Fibroblast of lung (primary cell): ENCODE measurements at places on chromosomes 3 and 15. TPM values are rescaled to one million over a fixed set of nuclear protein-coding genes. Genes with fewer than 3 reads are reported as not detected.
A peak's percentile ranks its signal among the peaks of the same experiment; 100 is the strongest.

The RNU6-1 gene
- not detected in 2 replicates for total RNA-seq

DNA sequence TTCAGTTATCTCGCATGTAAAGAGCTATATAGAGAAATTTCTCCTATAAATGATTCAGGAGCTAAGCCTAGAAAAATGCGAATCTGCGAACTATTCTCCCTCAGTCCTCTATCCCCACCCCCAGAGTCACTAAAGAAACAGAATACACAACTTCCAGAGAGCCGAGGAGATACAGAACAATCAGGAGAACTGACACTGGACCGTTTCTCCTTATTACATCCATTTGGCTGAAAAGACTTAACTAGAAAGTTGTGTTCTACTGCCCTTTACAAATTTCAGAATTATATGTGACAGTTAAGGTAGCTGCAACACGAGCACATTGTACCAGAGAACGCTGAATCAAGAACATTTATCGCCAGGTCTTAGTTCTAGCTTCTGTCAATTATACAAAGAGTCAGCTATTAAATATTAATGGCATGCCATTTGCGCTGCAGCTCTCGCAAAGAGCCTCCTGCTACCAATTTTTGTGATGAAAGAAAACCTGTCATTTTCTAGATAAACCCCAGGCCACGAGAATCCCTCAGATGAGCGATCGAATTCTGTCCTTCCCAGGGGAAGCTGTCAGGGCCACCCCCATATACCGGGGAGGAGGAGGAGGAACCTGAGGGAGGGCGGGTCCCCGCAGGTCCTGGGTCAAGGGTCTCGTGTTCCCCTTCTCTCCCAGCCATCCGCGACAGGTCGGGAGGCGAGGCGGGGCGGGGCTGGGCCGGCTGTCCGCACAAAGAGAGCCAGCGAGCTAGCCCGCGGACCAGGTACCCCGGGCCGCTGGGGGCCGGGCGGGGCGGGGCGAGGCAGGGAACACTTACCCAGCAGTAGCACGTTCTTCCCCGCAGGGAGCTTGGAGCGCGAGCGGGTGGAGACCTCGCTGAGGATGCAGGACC, 878 bp downstream of the DYNC1LI1 start:
- peaks cover 4% of the 10 kb centered on the region for H3K36me3 ChIP-seq
- peak overlapping the region; percentile 95 for H3K27ac ChIP-seq
- H3K4me3 ChIP-seq: peak overlapping the region; percentile 88
- DNase-seq: peak; percentile 32
- H3K27me3 ChIP-seq: no peaks in the 10 kb centered on the region

GRCh38 chr3:137035631-137036030, 77.8 kb downstream of the IL20RB start:
- H3K27ac ChIP-seq: no peak overlapping the region
- H3K4me1 ChIP-seq: peaks cover 2% of the 10 kb centered on the region
- no peak for DNase-seq

The NMNAT3 gene
- 2.5 and 2.8 TPM in 2 replicates for total RNA-seq

GRCh38 chr15:85886309-85886811, 91.6 kb upstream of the KLHL25 start:
- H3K36me3 ChIP-seq: no peaks in the 10 kb centered on the region
- no peaks in the 10 kb centered on the region for H3K4me1 ChIP-seq
- no peak overlapping the region for H3K4me3 ChIP-seq
- no peaks in the 10 kb centered on the region for H3K27me3 ChIP-seq
- no peak for DNase-seq

DNA sequence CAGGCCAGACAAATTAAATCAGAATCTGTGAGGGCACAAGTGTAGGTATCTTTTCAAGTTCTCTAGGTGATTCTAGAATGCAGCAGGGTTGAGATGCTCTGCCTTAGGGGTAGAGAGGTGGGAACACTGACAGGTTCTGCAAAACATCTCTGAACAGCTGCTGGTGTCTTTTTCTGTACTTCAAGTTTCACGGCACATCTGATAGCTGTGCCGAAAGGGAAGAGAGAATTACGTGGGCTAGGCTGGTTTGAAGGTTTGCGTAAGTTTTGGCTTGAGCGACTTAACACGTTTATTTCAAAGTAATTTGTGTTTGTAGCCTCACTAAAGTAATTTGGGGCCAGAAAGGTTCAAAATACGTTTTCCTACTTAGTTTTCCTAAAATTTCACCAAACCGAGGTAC, 22.5 kb downstream of the PXK start:
- no peak overlapping the region for H3K4me3 ChIP-seq
- no peaks in the 10 kb centered on the region for H3K27me3 ChIP-seq
- DNase-seq: no peak
- H3K36me3 ChIP-seq: no peaks in the 10 kb centered on the region
- H3K27ac ChIP-seq: no peak overlapping the region

DNA sequence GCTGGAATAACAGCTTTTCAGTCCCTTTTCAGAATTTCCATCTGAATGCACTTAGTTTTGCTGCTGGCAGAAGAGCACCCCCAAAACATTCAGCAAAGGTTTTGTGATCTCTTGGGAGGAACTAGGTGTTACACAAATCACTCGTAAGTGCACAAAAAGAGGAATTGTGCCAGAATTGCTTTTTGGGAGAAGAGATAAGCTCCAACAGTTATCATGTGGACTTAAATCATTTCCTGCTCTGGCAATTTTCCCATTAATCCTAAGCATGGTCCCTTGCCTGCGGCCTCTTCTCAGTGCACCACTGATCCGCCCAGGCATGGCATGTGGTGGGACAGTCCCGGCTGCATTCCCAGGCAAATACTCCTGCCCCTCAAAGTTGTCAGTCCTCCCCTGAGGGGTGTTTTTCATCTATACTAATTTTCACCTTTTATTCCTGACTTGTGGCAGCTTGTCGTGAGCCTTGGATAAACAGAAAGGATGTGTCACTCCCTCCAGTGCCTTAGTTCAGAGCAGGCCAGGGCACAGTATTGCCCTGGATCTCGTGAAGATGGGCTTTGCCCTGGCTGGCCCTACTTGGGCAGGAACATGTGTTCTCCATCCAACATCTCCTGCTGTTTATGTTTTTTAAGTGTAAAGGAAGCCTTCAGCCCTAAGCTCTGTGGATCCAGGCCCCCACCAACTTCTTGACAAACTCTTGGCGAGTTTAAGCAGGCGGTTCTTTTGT, 44.6 kb upstream of the VILL start:
- H3K4me3 ChIP-seq: no peak overlapping the region
- H3K36me3 ChIP-seq: no peaks in the 10 kb centered on the region
- peak overlapping the region; percentile 58 for H3K27ac ChIP-seq

DNA sequence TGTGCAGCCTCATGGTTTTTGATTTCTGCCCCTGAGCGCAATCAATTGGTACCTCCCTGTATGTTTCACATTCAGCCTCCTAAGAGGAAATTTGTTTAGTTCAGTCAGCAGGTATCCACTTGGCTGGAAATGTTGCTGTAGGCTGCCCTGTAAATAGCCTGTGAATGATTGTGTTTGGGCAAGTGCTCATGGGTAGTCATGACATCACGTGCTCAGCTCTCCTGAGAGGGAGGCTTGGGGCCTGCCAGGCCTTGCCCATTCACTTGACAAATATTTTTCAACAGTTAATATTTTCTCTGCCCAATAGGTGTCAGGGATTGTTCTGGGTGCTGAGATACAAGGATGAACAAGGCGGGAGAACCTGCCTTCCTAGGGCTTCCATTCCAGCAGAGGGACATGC, 13.3 kb downstream of the HRH1 start:
- no peaks in the 10 kb centered on the region for H3K36me3 ChIP-seq
- no peak overlapping the region for H3K4me3 ChIP-seq
- no peak for DNase-seq
- H3K27ac ChIP-seq: no peak overlapping the region

The AMIGO3 gene
- total RNA-seq: under 0.01 and 0.33 TPM in 2 replicates

The OR5K2 gene
- not detected in 2 replicates for total RNA-seq

DNA sequence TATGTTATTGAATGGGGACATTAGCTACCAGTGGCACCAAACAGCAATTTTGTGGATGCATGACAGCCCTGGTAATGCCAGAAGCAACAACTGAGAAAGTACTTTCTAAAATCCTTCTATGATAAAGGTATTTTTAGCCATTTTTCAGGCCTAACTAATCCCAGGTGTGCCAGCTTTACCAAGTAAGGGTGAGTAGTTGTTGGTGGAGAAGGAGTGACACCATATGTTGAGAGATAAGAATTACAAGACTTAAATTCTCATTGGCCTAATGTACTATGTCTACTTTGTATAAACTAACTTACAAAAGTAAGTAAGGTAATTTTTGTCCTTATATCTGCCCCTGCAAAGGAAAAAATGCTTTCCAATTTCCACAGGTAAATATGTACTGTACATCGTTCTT, 4.1 kb upstream of the COX17 start:
- no peaks in the 10 kb centered on the region for H3K4me1 ChIP-seq
- no peaks in the 10 kb centered on the region for H3K27me3 ChIP-seq
- DNase-seq: peak; percentile 60
- H3K4me3 ChIP-seq: no peak overlapping the region
- H3K36me3 ChIP-seq: no peaks in the 10 kb centered on the region
- no peak overlapping the region for H3K27ac ChIP-seq

- no peaks in the 10 kb centered on the region for H3K36me3 ChIP-seq
- no peaks in the 10 kb centered on the region for H3K4me1 ChIP-seq
- no peaks in the 10 kb centered on the region for H3K27me3 ChIP-seq
- DNase-seq: no peak
Measured at GRCh38 chr3:52982839-52983238, 63.0 kb downstream of the SFMBT1 start.

DNA sequence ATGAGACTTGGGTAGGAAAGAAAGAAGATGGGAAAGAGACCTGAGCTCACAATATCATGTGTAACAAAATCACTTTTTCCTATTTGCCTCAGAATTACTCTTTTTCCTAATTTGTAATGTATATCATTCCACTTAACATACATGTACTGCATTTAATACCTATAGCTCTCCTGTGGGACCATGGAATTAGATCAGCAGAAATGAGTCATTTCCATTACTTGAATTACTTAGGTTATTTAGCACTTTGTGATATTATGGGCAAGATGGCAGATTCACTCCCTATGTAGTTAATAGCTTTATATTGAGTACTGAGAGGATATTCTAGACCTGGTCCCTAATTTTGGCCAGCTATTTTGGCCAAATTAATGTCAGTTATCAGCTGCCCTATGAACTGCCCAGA, 70.5 kb downstream of the ZNF609 start:
- H3K27me3 ChIP-seq: no peaks in the 10 kb centered on the region
- H3K4me1 ChIP-seq: peaks cover 6% of the 10 kb centered on the region
- H3K4me3 ChIP-seq: no peak overlapping the region
- no peaks in the 10 kb centered on the region for H3K36me3 ChIP-seq

DNA sequence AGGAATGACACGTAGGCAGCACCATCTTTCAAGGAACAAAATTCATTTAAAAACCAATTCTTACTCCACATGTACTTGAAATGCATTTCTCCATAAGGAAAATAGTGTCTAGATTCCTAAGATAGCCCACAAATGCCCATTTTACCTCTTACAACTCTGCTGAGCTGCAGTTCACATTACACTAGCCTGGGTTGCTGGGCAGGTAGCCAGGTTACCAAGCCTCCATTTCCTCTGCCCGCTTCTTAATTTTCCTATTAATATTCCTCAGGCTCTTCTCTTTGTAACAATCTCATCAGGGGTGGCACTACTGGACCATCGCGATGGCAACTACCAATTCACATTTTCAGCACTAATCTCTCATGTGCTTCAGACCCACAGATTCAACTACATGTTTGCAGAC, 10.8 kb downstream of the ATP13A3 start:
- H3K36me3 ChIP-seq: peaks cover 2% of the 10 kb centered on the region
- DNase-seq: no peak
- H3K4me3 ChIP-seq: no peak overlapping the region
- peaks cover 16% of the 10 kb centered on the region for H3K4me1 ChIP-seq
- H3K27ac ChIP-seq: no peak overlapping the region

DNA sequence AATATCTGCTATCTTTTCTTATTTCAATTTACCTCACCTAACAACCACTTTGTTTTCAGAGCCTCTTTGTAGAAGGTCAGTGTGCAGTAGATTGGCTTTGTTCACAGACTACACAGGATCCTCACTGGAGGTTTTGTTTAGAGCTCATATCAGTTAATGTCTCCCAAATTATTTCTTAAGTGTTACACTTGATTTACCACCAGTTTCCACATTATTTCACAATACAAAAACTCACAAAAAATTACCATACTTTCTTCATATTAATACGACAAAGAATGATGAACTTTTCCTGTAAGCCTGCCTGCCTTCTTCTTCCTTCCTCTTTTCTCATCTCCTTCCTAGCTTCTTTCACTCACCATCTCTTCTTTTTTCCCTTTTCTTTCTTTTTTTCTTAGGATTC, 133.3 kb downstream of the ALCAM start:
- no peaks in the 10 kb centered on the region for H3K27me3 ChIP-seq
- DNase-seq: no peak
- H3K27ac ChIP-seq: no peak overlapping the region
- H3K4me3 ChIP-seq: no peak overlapping the region
- H3K4me1 ChIP-seq: peaks cover 3% of the 10 kb centered on the region

GRCh38 chr15:89149501-89150101, 61.3 kb downstream of the ABHD2 start:
- no peaks in the 10 kb centered on the region for H3K4me1 ChIP-seq
- no peaks in the 10 kb centered on the region for H3K27me3 ChIP-seq
- no peaks in the 10 kb centered on the region for H3K36me3 ChIP-seq
- H3K27ac ChIP-seq: no peak overlapping the region
- no peak overlapping the region for H3K4me3 ChIP-seq

DNA sequence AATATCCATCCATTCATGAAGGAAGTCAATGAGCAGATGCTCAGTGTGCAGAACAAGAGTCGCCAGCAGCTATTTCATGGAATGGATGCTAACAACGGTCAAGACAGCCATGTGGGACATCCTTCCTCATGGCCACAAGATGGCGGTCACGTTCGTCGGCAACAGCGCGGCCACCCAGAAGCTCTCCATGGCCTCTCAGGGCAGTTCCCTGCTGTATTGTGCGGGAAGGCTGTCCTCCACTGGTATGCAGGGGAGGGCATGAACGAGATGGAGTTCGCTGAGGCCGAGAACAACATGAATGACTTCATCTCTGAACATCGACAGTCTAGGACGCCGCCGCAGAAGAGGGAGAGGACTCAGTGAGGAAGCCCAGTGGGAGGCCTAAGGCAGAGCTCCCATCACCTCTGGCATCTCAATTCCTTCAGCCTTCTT, 208.3 kb downstream of the TJP1 start:
- no peaks in the 10 kb centered on the region for H3K4me1 ChIP-seq
- H3K36me3 ChIP-seq: no peaks in the 10 kb centered on the region
- no peak overlapping the region for H3K27ac ChIP-seq
- no peak for DNase-seq
- no peak overlapping the region for H3K4me3 ChIP-seq

The GOLGA8J gene
- total RNA-seq: under 0.01 TPM in 1 of 2 replicates, not detected in the other

The LRRC58 gene
- total RNA-seq: 19.8 and 21.1 TPM in 2 replicates

GRCh38 chr3:29642393-29643033, 361.6 kb downstream of the RBMS3 start:
- DNase-seq: peak; percentile 86
- no peak overlapping the region for H3K27ac ChIP-seq
- no peak overlapping the region for H3K4me3 ChIP-seq
- no peaks in the 10 kb centered on the region for H3K36me3 ChIP-seq
- no peaks in the 10 kb centered on the region for H3K27me3 ChIP-seq
- no peaks in the 10 kb centered on the region for H3K4me1 ChIP-seq

GRCh38 chr15:65088643-65089021, 12.1 kb downstream of the KBTBD13 start:
- H3K27me3 ChIP-seq: no peaks in the 10 kb centered on the region
- DNase-seq: no peak
- no peaks in the 10 kb centered on the region for H3K36me3 ChIP-seq
- H3K4me3 ChIP-seq: no peak overlapping the region
- peaks cover 20% of the 10 kb centered on the region for H3K4me1 ChIP-seq

GRCh38 chr3:181722156-181722555, 10.4 kb downstream of the SOX2 start:
- H3K27ac ChIP-seq: no peak overlapping the region
- DNase-seq: no peak
- H3K36me3 ChIP-seq: no peaks in the 10 kb centered on the region
- peaks cover 37% of the 10 kb centered on the region for H3K27me3 ChIP-seq

The TLE3 gene
- 16.5 and 19.3 TPM in 2 replicates for total RNA-seq
